Activated CD4-positive, alpha-beta T cell treated with anti-CD3 and anti-CD28 coated beads for 36 hours (primary cell): ENCODE measurements at places on chromosomes 4 and X. TPM values are rescaled to one million over a fixed set of nuclear protein-coding genes. Genes with fewer than 3 reads are reported as not detected.

FATE1 gene
- not detected for total RNA-seq

DNA sequence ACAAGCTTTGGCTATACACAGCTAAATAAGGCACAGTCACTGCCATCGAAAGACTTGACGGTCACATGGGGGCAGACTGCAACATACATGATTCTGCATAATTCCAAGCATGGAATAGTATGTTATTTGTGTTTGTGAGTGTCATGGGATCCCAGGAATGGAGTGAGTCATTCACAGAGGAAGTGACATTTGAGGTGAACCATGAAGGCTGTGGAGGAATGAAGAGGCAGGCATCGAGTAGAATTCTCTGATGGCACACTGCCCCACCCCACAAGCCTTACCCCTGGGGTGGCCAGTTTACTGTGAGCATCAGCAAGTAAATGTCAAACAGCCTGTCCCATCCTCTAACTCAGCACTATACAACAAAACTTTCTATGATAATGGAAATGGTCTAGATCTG is 619.7 kb downstream of the MID1IP1 start:
- H3K36me3 ChIP-seq: peaks cover 13% of the 10 kb centered on the region
- H3K27me3 ChIP-seq: no peaks in the 10 kb centered on the region
- no peak for DNase-seq
- no peak overlapping the region for H3K27ac ChIP-seq

SSR4 gene
- total RNA-seq: 124 TPM

DNA sequence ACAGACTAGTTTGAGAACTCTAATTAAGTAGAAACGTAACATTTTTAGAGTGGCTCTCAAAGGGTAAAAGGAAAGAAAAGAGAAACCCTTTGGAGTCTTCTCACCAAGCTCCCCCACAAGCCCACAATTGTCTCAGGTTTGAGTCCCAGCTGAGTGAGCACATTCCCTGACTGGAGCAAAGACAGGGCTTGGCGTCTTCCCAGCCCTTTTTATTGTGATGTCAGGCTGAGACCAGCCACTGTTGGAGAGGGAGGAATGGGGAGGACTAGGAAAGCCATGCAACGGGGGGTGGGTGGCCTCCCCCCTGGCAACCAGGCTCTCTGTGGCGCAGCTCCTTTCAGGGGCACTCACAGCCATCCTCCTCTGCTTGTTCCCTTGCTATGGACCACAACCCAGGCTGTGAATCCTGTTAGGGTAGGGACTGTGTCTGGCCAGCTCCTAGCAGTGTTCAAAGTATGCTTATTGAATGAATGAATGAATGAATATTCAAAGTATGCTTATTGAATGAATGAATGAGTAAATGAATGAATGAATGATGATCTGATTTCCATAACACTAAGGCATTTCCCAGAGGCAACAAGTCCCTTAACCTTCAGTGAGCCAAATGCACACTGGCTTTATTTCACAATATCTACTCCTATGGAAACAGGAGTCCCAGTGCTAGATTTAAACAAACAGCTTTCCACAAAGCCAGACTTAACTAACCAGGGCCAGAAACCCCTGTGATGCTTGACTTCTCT is 413.3 kb downstream of the MID1IP1 start:
- no peak overlapping the region for H3K4me3 ChIP-seq
- no peaks in the 10 kb centered on the region for H3K36me3 ChIP-seq
- H3K27ac ChIP-seq: no peak overlapping the region
- no peaks in the 10 kb centered on the region for H3K27me3 ChIP-seq

GRCh38 chr4:140372751-140373327 is 607 bp upstream of the SCOC start:
- DNase-seq: peak; percentile 52
- peaks cover 35% of the 10 kb centered on the region for H3K4me1 ChIP-seq
- no peaks in the 10 kb centered on the region for H3K36me3 ChIP-seq
- no peak overlapping the region for H3K27ac ChIP-seq
